ENCODE measurements at places on chromosomes 1 and 21. TPM values are rescaled to one million over a fixed set of nuclear protein-coding genes. Genes with fewer than 3 reads are reported as not detected.

DNA sequence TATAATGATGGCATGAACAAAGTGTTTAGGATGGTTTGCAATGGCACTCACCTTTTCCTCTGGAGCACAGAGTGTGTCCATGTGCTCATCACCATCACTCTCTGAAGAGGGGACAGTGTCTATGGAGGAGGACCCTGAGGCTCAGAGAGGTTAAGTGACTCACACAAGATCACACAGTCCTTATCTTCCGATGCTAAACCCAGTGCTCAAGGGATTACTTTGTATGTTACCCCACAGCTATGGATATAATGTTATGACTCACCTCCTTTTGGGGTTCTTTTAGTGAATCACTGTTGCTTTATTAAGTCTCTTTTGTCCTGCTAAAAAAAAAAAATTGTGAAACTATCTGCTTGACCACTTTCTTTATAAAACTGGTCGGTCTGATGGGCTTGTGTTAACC, 67.6 kb downstream of the TENT5C start:
- no peak for DNase-seq
- no peaks in the 10 kb centered on the region for H3K27me3 ChIP-seq
- H3K27ac ChIP-seq, result no peak overlapping the region
- H3K4me1 ChIP-seq, result peaks cover 1% of the 10 kb centered on the region

- H3K36me3 ChIP-seq, result no peaks in the 10 kb centered on the region
- H3K4me1 ChIP-seq, result no peaks in the 10 kb centered on the region
- no peak overlapping the region for H3K4me3 ChIP-seq
- no peak for DNase-seq
Observed at GRCh38 chr1:60090655-60091054, 17.1 kb upstream of the C1orf87 start.

Gene VASH2
- total RNA-seq, result 0.32 TPM

Gene TSPEAR
- total RNA-seq, result not detected

Gene FCRL6
- not detected for total RNA-seq

GRCh38 chr1:43344267-43344850, 6.7 kb downstream of the MPL start:
- H3K36me3 ChIP-seq, result no peaks in the 10 kb centered on the region
- H3K4me1 ChIP-seq, result peaks cover 3% of the 10 kb centered on the region
- H3K4me3 ChIP-seq, result no peak overlapping the region
- H3K27ac ChIP-seq, result no peak overlapping the region

DNA sequence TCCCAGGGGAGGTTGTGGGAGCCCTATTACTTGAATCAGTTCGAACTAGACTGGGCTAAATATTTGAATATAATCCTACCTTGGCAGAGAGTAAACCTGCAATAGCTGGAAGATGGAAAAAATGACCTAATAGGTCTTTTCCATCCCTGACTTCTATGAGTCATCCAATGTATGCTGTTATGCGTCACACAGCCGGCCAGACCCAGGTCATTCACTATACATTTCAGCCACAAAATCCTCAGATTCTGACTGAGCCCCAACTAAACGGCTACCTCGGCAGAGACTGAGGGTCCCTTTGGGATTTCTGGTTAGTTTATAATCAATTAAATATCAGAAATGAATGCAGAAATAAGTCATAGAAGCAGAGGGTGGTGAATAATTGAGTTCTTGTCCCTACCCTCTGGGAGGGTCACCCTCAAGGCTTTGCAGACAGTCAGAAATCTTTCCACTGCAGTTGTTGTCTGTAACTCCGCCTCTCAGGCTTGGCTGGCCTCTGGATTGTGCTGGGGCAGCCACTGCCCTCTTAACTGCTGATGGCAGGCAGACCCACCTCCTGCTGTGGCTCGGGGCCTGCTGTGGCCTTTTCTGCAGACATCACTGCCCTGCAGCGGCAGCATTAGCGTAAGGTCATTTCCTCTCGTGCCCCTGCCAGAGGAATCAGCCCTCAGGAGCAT, 240.5 kb downstream of the TGFB2 start:
- no peak overlapping the region for H3K4me3 ChIP-seq
- no peaks in the 10 kb centered on the region for H3K27me3 ChIP-seq
- H3K36me3 ChIP-seq, result no peaks in the 10 kb centered on the region
- no peak overlapping the region for H3K27ac ChIP-seq
- no peaks in the 10 kb centered on the region for H3K4me1 ChIP-seq

DNA sequence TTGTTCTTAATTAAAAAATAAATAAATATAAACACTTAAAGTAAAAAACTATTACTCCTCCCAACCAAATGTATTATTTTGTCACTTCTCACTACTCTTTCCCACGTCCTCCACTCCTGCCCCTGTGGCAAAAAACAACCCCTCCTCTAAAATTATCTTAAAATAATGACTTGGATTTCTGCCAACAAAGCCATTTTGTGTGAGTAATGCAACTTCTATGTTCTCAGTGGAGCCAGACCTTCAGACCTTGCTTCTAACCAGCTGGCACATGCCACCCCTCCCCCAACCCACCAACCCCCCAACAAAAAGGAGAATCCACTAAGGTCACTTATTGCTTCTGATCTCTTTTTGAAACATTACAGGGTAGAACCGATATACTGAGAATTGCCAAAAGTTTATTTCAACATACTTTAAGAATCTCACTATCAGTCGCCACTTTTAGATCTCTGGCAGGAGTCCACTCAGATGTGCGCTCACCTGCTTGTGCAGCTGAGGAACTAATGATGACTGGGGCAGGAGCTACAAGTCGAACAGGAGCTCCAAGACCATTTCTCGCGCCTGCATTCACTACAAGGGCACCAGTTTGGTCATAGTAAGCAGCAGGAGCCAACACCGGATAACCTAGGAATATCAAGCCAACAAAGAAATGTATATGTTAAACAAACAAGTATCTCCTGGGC, 58.3 kb upstream of the SDC3 start:
- H3K4me1 ChIP-seq, result peaks cover 7% of the 10 kb centered on the region
- H3K27ac ChIP-seq, result no peak overlapping the region
- H3K4me3 ChIP-seq, result no peak overlapping the region
- DNase-seq, result peak; percentile 31

DNA sequence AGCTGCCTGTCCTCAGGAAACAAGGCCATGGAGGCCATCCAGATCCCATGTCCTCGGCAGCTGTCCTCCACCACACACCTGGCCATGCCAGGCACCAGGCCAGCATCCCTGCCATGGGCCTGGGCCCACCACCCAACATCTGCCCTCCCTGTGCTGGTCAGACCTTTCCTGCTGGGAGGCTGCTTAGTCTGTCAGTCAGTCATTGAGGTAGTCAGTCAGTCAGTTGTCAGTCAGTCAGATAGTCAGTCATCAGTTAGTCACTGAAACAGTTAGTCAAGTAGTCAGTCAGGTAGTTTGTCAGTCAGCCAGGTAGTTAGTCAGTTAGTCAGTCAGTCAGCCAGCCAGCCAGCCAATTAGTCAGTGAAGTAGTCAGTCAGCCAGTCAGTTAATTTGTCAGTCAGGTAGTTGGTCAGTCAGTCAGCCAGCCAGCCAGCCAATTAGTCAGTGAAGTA, 17.2 kb downstream of the KRTAP10-1 start:
- H3K4me3 ChIP-seq, result no peak overlapping the region
- H3K36me3 ChIP-seq, result no peaks in the 10 kb centered on the region
- H3K27ac ChIP-seq, result no peak overlapping the region
- DNase-seq, result no peak

Gene S100A8
- total RNA-seq, result 11.8 TPM

Gene RNU1-1
- 2,112 TPM for total RNA-seq

- no peaks in the 10 kb centered on the region for H3K36me3 ChIP-seq
- no peaks in the 10 kb centered on the region for H3K27me3 ChIP-seq
Observed at GRCh38 chr1:164914208-164914607, 355.2 kb downstream of the PBX1 start.

DNA sequence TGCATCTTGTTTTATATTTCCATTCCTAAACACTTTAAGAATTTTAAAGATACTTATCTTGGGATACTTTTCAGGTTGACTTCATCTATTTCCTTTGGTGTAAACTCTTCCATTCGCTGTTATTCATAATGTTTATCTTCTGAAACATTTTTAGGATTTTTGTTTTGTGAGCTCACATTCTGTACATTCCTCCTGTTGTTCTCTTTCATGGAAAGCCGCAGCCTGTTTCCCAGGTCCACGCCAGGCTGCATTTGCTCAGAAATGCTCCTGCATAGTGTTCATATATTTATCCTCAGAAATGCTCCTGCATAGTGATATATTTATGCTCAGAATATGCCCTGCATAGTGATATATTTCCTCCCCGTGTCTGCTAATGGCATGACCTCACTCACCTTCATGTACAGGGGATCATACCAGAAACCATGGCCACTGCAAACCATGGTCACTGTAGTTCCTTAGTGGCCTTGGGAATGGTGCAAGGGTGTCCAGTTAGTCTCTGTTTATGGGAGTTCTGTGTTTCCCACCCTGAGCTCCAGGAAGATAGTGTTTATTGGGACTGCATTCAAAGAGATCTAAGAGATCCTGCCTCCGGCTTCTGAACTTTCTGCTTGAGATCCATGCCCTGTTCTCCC, 153.9 kb upstream of the GREM2 start:
- H3K27me3 ChIP-seq, result no peaks in the 10 kb centered on the region
- H3K36me3 ChIP-seq, result no peaks in the 10 kb centered on the region
- no peak for DNase-seq
- H3K4me3 ChIP-seq, result no peak overlapping the region

GRCh38 chr1:25695090-25695770, 78.6 kb downstream of the MAN1C1 start:
- DNase-seq, result peak; percentile 85
- H3K4me1 ChIP-seq, result peaks cover 37% of the 10 kb centered on the region
- no peaks in the 10 kb centered on the region for H3K36me3 ChIP-seq
- no peak overlapping the region for H3K4me3 ChIP-seq
- peak overlapping the region; percentile 72 for H3K27ac ChIP-seq

GRCh38 chr1:116164150-116164549, 53.0 kb downstream of the MAB21L3 start:
- no peaks in the 10 kb centered on the region for H3K4me1 ChIP-seq
- H3K36me3 ChIP-seq, result no peaks in the 10 kb centered on the region
- no peak for DNase-seq
- H3K27me3 ChIP-seq, result no peaks in the 10 kb centered on the region
- no peak overlapping the region for H3K4me3 ChIP-seq

Gene SGIP1
- total RNA-seq, result 0.91 TPM
